Activated T-helper 1 cell treated with anti-CD3 and anti-CD28 coated beads, Interleukin-2, amount 50 U/mL, for 16 hours (primary cell): ENCODE measurements at places on chromosomes 16 and 17.

- no peak for DNase-seq
These were observed 34.7 kb upstream of the BRD7 start for GRCh38 chr16:50403491-50403890.

DNA sequence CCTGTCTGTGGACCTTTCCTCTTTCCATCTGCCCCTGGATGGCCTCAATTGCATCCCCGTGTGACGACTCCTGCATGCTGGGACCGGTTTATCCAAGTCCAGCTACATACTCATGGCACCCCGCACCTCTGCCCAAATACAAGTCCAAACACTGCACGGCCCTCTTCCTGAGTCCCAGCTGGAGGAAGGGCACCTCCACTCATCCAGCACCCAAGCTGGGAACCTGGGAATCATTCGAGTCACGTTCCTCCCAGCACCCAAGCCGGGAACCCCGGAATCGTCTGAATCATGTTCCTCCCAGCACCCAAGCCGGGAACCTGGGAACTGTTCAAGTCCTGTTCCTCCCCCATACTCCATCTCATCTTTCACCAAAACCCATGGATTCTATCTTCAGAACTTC lies 10.2 kb downstream of the TRARG1 start:
- DNase-seq: no peak

- DNase-seq: no peak
These were observed 88.4 kb upstream of the ATF7IP2 start for GRCh38 chr16:10297341-10298006.

DNA sequence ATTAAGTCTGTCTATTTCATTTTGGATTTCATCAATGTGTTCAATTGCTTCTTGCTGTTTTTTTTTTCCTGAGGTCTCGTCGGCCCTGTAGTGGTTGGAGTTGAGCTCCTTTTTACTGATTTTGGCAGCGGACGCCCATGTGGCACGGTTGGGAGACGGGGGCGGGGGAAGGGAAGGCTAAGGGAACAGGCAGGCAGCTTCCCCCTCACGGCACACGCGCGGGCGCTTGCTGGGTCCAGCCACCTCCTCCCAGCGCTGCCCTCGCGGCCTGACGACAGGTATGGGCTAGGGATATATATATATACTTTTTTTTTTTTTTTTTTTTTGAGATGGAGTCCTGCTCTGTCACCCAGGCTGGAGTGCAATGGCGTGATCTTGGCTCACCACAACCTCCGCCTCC lies 11.4 kb downstream of the HSF5 start:
- DNase-seq: no peak

GRCh38 chr16:4372578-4373355 lies 1.1 kb downstream of the VASN start:
- no peak for DNase-seq

DNA sequence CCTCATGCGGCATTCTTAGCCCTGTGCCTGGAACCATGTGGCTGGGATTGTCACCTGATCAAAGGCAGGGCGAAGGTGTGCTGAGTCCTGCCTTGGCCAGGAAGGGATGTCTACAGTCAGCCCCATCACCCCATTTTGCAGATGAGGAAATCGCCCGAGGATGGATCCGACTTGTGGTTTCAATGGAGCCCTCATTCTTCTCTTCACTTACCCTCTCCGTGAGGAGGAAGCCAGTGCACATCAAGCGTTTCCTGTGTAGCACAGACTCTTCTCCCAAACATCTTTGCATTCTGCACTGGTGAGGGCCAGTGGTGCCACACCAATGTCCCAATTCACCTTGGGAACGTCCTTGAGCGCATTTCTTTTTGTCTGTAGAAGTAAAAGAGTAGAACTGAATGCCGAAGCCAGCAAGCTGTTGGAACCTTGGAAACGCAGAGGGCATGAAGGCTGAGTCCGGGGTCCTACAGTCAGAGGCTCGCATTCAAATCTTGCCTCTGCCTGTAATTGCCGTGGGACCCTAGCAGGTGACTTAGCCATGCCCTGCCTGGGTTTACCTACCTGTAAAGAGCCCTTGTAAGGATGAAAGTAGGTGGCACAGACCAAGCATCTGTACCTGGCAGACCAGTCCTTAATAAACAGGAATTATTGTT lies 85.4 kb downstream of the IRF8 start:
- no peak for DNase-seq
